ENCODE measurements at places on chromosomes 6 and 20. TPM values are rescaled to one million over a fixed set of nuclear protein-coding genes. Genes with fewer than 3 reads are reported as not detected.
A peak's percentile ranks its signal among the peaks of the same experiment; 100 is the strongest.

GRCh38 chr6:75409286-75409685 lies 84.3 kb downstream of the FILIP1 start:
- DNase-seq, result no peak
- H3K27ac ChIP-seq, result no peak overlapping the region
- no peaks in the 10 kb centered on the region for H3K27me3 ChIP-seq
- H3K4me3 ChIP-seq, result no peak overlapping the region

- DNase-seq, result no peak
- peaks cover 25% of the 10 kb centered on the region for H3K4me1 ChIP-seq
- no peaks in the 10 kb centered on the region for H3K27me3 ChIP-seq
- peaks cover 6% of the 10 kb centered on the region for H3K36me3 ChIP-seq
- peak overlapping the region; percentile 72 for H3K27ac ChIP-seq
These were observed 52.5 kb downstream of the RBL1 start for GRCh38 chr20:37042986-37043972.

DNA sequence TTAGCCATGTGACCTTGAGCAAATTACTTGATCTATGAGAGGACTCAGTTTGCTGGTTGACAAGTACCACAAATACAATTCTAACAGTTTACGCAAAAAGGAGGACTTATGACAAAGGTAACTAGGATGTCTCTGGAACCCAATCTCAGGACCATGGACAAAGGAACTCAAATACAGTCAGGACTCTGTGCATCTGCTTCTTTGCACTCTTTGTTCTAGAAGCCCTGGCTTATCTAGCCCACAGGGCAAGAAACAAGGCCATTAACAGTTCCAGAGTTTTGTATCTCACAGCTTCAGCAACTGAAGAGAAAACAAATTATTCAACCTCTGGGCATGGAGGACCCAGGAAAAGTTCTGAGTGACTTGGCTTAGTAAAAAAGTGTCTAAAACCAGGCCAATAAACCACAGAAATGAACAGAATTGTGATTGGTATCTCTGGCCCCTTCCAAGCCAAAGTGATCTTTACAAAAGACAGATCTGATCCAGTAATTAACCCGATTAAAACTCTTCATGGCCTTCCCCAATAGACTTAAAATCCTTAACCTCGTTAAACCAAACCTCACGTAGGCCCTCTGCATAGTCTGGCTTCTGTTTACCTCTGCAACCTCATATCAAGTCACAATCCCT lies 5.9 kb downstream of the WASF1 start:
- no peaks in the 10 kb centered on the region for H3K36me3 ChIP-seq
- no peak overlapping the region for H3K4me3 ChIP-seq
- no peaks in the 10 kb centered on the region for H3K27me3 ChIP-seq
- no peak overlapping the region for H3K27ac ChIP-seq

- no peak overlapping the region for H3K4me3 ChIP-seq
- no peaks in the 10 kb centered on the region for H3K27me3 ChIP-seq
- H3K36me3 ChIP-seq, result peaks cover 52% of the 10 kb centered on the region
- DNase-seq, result no peak
- peaks cover 13% of the 10 kb centered on the region for H3K4me1 ChIP-seq
- H3K27ac ChIP-seq, result no peak overlapping the region
These were observed 4.6 kb downstream of the VARS2 start for GRCh38 chr6:30918670-30919069.

DNA sequence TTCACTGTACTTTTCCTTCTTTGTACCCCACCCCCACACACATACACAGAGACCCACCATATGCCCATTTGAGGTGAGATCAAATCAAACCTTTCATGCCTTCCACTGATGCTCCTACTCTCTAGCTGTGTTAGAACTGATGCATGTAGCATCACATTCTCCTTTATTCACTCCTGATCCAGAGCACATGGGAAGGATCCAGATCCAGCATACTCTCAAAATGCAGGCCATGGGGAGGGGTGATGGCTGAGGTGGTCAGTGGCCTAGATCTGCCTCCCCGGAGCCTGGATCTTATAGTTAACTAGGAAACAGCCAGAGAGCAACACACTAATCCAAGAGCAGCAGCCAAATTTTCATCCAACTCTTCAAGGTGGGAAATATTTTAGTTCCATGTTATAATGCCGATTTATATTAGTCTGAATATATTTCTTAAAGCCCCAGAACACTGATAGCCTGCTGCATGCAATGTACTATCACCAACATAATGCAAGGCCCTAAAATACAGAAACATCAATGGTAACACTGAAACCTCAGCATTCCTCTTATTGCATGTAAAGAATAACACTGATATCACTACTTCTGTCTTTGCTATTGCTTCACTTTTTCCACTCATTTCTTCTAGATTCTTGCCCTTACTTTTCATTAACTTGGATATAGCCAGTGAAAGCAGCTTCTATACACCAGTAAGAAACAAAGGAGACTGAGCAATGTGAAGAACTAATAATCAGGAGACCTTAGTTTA lies 126.8 kb upstream of the BEND6 start:
- no peaks in the 10 kb centered on the region for H3K4me1 ChIP-seq
- DNase-seq, result no peak
- H3K36me3 ChIP-seq, result no peaks in the 10 kb centered on the region
- no peak overlapping the region for H3K27ac ChIP-seq

DNA sequence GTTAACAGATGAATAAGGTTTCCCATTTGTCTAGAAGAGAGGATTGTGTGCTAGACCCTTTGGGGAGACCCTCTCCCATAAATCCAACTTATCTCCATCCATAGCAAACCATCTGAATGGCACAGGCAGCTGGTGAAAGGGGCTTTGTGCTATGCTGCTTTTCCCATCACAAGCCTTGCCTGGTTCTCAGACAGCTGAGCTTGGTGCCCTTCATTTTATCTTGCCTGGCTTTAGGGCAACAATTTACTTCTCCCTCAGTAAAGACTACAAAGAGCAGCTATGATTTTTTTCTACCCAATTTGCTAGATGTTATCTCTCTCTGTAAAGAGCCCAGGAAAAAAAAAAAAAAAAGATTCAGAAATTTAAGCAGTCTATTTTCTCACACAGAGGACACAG lies 117.0 kb upstream of the COL21A1 start:
- DNase-seq, result no peak
- H3K36me3 ChIP-seq, result no peaks in the 10 kb centered on the region
- H3K27me3 ChIP-seq, result no peaks in the 10 kb centered on the region
- H3K4me1 ChIP-seq, result peaks cover 12% of the 10 kb centered on the region
- H3K4me3 ChIP-seq, result no peak overlapping the region

GRCh38 chr6:110341663-110342596 lies 16.2 kb downstream of the METTL24 start:
- H3K36me3 ChIP-seq, result no peaks in the 10 kb centered on the region
- DNase-seq, result no peak
- H3K4me3 ChIP-seq, result no peak overlapping the region
- H3K27ac ChIP-seq, result no peak overlapping the region

- H3K36me3 ChIP-seq, result no peaks in the 10 kb centered on the region
- DNase-seq, result no peak
- peaks cover 5% of the 10 kb centered on the region for H3K4me1 ChIP-seq
- no peaks in the 10 kb centered on the region for H3K27me3 ChIP-seq
- no peak overlapping the region for H3K4me3 ChIP-seq
These were observed 5.2 kb upstream of the TP53RK start for GRCh38 chr20:46694484-46694883.

DNA sequence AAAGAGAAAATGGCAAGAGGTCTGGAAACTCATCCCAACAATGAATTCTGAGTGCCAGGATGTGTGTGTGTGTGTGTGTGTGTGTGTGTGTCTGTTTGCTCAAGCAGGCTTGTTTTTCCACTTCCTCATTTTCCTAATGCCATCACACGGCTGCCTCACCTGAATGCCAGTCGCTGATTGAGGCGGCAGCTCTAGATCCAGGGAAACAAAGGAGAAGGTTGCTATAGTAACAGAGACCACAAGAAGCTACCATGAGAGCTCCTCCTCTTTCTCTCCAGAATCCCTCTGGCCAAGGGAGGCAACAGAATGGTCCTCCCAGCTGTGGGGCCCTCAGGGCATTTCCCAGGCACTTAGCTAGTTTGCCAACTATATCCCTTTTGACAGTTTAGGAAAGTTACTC lies 241.1 kb upstream of the TSHZ2 start:
- no peak overlapping the region for H3K27ac ChIP-seq
- no peaks in the 10 kb centered on the region for H3K4me1 ChIP-seq
- no peaks in the 10 kb centered on the region for H3K27me3 ChIP-seq
- H3K36me3 ChIP-seq, result no peaks in the 10 kb centered on the region
- no peak overlapping the region for H3K4me3 ChIP-seq

GRCh38 chr20:10857352-10858070 lies 183.7 kb upstream of the JAG1 start:
- DNase-seq, result no peak
- H3K4me3 ChIP-seq, result no peak overlapping the region
- H3K4me1 ChIP-seq, result no peaks in the 10 kb centered on the region
- no peaks in the 10 kb centered on the region for H3K27me3 ChIP-seq
- H3K27ac ChIP-seq, result no peak overlapping the region

DNA sequence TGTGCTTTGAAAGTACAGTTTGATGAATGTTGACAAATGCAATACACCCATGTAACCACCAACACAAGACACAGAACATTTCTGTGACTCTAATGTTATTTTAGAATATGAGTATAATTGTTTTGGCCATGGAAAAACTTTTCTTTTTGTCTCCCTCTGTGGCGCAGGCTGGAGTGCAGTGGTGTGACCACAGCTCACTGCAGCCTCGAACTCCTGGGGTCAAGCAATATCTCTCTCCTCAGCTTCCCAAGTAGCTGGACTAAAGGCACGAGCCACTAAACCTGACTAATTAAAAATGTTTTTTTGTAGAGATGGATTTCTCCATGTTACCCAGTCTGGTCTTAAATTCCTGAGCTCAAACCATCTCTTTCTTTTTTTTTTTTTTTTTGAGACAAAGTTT lies 20.3 kb upstream of the BCAS4 start:
- peak; percentile 14 for DNase-seq
- H3K27ac ChIP-seq, result no peak overlapping the region
- no peaks in the 10 kb centered on the region for H3K27me3 ChIP-seq
- no peak overlapping the region for H3K4me3 ChIP-seq

DNA sequence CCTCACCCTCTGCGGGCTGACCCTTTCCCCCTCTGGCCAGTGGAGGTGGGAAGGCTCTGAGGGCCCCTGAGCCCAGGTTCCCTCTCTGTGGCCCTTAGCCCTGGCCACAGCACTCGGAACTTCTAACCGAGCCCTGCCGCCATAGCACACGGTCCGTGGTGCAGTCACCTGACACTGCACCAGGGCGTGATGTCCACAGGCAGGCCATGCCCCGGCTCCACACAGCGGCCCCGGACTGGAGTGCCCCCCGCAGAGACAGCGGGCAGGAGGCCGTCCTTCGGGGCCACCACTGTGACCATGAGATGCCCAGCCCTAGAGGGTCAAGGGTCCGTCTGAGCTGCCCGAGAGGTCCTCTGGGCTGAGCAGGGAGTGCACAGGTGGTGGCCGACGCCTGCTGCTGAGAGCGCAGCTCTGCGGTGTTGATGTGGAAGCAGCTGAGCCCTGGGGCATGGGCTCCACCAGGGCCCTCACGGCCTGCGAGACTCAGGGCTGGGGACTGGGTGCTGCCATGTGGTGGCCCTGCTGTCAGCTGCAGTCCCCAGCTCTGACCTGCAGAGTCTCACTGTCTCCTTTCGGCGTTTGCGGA lies 11.2 kb upstream of the BHLHE23 start:
- H3K4me3 ChIP-seq, result no peak overlapping the region
- H3K27me3 ChIP-seq, result peaks cover 18% of the 10 kb centered on the region
- DNase-seq, result peak; percentile 73
- no peaks in the 10 kb centered on the region for H3K36me3 ChIP-seq

DNA sequence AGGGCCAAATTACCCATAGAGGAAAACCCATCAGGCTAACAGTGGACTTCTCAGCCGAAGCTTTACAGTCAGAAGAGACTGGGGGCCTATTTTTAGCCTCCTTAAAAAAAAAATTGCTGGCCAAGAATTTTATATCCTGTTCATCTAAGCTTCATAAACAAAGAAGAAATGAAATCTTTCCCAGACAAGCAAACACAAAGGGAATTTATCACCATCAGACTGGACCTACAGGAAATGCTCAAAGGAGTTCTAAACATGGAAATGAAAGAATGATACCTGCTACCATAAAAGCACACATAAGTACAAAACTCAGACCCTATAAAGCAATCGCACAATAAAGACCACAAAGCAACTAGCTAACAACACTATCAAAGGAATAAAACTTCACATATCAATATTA lies 19.3 kb downstream of the DTNBP1 start:
- no peaks in the 10 kb centered on the region for H3K27me3 ChIP-seq
- no peak for DNase-seq

- DNase-seq, result no peak
- H3K27ac ChIP-seq, result no peak overlapping the region
- H3K4me3 ChIP-seq, result no peak overlapping the region
- H3K27me3 ChIP-seq, result no peaks in the 10 kb centered on the region
These were observed 452.1 kb upstream of the POU3F2 start for GRCh38 chr6:98382246-98382645.

DNA sequence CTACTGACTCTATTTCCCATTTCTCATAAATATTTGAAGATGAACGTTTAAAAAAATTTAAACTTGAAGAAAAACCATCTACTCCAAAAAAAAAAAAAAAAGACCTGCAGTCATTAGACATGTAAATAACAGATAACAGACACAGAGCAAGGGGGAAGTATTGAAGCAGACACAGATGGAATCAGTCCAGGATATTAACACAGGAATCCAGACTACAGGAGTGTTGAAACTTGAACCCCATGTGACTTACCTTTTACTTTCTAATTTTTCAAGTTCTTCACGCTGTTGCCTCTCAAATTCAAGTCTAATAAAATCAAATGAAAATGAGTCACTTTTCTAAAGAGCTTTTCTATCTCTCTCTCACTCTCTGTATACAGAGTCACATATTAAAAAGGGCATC lies 191.8 kb downstream of the KIF16B start:
- peaks cover 18% of the 10 kb centered on the region for H3K36me3 ChIP-seq
- no peak overlapping the region for H3K4me3 ChIP-seq
- DNase-seq, result no peak
- no peaks in the 10 kb centered on the region for H3K4me1 ChIP-seq
- no peaks in the 10 kb centered on the region for H3K27me3 ChIP-seq
- H3K27ac ChIP-seq, result no peak overlapping the region

THBS2 gene
- 9.4 TPM for total RNA-seq

HFE gene
- 21.3 TPM for total RNA-seq

PCK1 gene
- total RNA-seq, result not detected

CGA gene
- not detected for total RNA-seq

CRISP3 gene
- total RNA-seq, result 5.7 TPM

BMP5 gene
- not detected for total RNA-seq

OCSTAMP gene
- total RNA-seq, result not detected

CNR1 gene
- total RNA-seq, result 5.2 TPM

WFDC5 gene
- total RNA-seq, result not detected

C20orf144 gene
- total RNA-seq, result not detected

PCSK2 gene
- not detected for total RNA-seq

Data from spleen (tissue), 13 donors.